ENCODE measurements at places on chromosomes 1 and 21.

- DNase-seq: peak; percentile 68
Observed at GRCh38 chr1:247331525-247332214, at the start of gene ZNF496. TSS of gene ZNF496 (minus strand) at chr1:247331867. CDS start at chr1:247329578, 2,289 bp downstream.

DNA sequence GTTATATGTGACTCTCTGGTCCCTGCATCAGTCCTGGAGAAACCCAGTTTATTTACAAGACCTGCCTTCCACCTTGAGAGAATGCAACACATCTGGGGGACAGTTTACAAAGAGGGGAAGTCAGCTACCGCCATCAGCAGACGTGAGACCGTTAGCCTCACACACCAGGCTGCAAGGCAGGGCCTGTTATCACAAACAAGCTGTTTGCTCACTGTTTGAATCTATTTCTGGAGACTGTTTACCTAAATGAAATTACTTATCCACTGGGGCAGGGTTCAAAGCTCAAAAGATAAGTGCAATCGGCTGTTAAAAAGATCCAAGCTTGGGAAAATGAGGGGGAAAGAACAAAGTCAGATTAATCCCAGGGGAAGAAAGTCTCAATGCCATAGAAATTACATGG lies 134.4 kb downstream of the ZNF281 start:
- no peak for DNase-seq

GRCh38 chr21:23936224-23936623 lies 1671.1 kb downstream of the MRPL39 start:
- DNase-seq: no peak

DNA sequence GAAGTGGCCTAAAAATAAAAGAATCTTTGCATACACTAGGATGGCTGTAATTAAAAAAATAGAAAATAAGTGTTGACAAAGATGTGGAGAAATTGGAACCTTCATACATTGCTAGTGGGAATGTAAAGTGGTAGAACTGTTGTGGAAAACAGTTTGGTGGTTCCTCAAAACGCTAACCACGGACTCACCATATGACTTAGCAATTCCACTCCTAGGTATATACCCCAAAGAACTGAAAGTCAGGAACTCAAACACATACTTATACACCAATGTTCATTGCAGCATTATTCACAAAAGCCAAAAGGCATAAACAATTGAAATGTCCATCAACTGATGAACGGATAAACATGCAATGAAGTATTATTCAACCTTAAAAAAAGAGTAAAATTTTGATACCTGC lies 10.8 kb upstream of the HMGCL start:
- no peak for DNase-seq
